ENCODE measurements at places on chromosomes 12 and 14. TPM values are rescaled to one million over a fixed set of nuclear protein-coding genes. Genes with fewer than 3 reads are reported as not detected.

Gene LBHD2
- not detected for total RNA-seq

Gene CYP27B1
- 2.6 TPM for total RNA-seq

Gene SLC15A4
- total RNA-seq = 44.8 TPM

Gene GLT1D1
- total RNA-seq = 1.4 TPM

Gene SDS
- not detected for total RNA-seq
